ENCODE measurements at places on chromosomes 3 and 15.

GRCh38 chr3:60160822-60161748 is 1090.2 kb downstream of the FHIT start:
- DNase-seq, result no peak

DNA sequence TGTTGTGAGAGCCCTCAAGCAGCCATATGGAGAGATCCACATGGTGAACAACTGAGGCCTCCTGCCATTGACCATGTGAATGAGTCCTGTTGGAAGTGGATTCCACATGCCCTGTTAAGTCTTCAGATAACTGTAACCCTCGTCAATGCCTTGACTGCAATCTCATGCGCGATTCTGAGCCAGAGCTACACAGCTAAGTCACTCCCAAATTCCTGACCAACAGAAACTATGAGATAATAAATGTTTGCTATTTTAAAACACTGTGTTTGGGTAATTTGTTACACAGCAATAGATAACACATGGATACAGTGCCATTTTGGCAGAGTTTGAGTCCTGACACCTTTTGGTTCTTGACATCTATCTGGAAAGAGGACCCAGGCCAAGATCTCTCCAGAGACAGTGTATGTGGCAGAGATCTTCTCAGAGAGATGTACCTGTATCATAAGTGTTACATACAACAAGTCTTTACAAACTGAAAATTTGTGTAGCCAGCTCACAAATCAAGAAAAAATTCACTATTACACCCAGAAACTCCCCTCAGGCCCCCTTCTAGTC is 34.5 kb upstream of the BNC1 start:
- DNase-seq, result no peak

DNA sequence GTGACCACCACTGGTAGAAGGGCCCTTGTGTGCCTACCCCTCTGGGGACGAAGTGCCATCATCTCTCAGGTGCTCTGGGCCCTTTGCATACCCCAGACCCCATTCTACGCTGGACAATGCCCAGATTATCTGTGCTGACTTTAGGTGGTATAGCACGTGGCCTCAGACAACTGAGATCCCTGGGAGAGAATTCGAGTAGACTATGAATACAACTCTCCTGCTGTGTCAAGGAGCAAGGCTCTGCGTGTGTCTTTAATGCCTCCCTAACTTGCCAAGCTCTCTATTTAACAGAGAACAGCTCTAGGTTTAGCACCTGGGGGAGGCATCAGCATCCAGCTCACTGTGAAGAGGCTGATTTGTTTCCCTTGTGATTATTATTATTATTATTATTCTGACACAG is 29.1 kb downstream of the FAM3D start:
- no peak for DNase-seq

DNA sequence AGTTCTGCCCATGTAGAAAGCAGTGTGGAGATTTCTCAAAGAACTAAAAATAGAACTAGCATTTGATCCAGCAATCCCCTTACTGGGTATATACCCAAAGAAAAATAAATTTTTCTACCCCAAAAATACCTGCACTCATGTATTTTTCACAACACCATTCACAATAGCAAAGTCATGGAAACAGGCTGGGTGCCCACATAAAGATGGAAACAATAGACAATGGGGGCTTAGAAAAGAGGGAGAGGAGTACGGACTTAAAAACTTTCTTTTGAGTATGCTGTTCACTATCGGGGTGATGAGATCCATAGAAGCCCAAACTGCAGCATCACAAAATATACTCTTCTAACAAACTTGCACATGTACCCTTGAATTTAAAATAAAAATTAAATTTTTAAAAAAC is 345.1 kb upstream of the CCDC54 start:
- no peak for DNase-seq

GRCh38 chr3:12180218-12180617 is 21.5 kb upstream of the TIMP4 start:
- DNase-seq, result peak; percentile 28

- DNase-seq, result no peak
Measured at GRCh38 chr3:132265488-132265887, 51.7 kb upstream of the ACP3 start.

- DNase-seq, result peak; percentile 25
Measured at GRCh38 chr15:57922776-57923175, 142.7 kb downstream of the ALDH1A2 start.

GRCh38 chr3:15007681-15008141 is 57.4 kb downstream of the MRPS25 start:
- DNase-seq, result no peak

Data from SK-N-SH (cell line).